ENCODE measurements at places on chromosomes 7 and 10.

DNA sequence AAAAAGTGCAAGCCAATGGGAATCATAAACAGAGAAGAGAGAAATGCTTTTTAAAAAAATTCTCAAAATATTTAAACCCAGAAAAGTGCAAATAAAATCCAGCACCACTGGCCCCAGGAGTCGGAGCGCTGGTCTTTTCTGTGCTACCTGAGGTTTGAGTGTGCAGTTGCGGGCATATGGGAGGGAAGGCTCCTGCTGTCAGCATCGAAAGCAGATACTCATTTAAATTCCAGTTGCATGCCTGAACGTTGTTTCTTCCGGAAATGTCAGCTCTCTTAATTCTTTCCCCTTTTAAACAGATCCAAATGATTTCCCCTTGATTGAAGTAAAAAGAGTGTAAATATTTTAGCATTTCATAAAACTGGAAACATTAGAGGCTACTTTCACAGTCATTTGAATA, 240.5 kb upstream of the GPR26 start:
- DNase-seq: no peak

- peak; percentile 40 for DNase-seq
Measured at GRCh38 chr10:118045837-118046394, 825 bp downstream of the RAB11FIP2 start.

DNA sequence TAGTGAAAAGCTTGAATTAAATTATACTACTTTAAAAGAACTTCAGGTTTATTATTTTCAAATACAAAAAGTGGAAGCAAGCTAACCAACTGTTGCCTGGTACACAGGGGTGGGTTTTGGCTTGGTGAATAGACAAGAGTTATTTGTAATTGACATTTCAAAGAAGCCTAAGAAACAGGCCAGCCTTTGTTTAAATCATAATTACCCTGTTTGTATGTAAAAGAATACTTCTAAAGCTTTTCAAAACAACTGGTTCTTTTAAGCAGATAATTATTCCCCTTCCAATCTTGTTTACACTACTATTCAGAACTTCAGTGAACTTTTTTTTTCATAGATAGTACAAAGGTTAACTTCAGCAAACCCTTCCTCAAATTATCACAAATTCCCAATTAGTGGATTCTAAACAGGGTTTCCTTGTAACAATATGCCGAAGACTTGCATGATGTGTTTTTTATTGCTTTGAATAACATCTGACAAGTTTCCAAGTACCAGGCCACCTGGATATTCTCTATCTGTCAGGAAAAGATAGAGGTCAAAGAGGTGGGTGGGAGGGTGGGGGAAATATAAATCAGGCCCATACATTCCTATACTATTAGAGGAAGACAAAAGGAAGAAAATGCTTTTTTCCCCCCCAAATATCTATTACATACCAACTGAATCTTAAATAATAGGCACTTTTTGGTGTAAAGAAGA, 20.4 kb downstream of the SSMEM1 start:
- no peak for DNase-seq

GRCh38 chr10:120573355-120573754, 116.3 kb downstream of the PLPP4 start:
- no peak for DNase-seq

DNA sequence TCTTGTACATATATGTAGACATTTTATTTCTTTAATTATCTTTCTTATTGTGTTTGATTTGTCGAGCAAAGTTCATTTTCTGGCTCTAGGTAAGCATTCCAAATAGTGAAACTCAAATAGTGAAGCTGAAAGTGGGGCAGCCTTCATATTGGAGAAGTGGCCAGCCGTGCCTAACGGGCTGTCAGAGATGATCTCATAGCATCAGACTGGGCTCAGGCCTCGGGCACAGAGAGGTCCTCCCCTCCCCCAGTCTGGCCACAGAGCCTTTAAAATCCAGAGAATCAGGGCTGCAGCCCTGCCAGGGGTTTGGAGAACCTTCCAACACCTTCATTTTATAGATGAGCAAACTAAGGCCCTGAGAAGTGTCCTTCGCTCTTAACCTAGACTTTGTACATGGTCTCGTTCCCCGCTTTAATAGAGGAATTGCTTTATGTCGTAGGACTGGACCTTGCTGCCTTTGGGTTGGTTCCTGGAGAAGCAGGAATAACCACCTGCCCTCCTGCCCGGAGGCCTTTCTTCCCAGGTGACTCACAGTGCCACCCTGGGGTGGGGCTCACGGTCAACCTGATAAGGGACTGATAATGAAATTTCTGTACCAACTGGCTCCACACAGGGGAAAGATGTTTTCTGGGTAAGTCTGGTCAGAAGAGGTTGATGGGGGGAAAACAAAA, 7.3 kb downstream of the TSPAN15 start:
- no peak for DNase-seq
